Fibroblast of mammary gland (primary cell): ENCODE measurements at places on chromosomes 4 and X.

DNA sequence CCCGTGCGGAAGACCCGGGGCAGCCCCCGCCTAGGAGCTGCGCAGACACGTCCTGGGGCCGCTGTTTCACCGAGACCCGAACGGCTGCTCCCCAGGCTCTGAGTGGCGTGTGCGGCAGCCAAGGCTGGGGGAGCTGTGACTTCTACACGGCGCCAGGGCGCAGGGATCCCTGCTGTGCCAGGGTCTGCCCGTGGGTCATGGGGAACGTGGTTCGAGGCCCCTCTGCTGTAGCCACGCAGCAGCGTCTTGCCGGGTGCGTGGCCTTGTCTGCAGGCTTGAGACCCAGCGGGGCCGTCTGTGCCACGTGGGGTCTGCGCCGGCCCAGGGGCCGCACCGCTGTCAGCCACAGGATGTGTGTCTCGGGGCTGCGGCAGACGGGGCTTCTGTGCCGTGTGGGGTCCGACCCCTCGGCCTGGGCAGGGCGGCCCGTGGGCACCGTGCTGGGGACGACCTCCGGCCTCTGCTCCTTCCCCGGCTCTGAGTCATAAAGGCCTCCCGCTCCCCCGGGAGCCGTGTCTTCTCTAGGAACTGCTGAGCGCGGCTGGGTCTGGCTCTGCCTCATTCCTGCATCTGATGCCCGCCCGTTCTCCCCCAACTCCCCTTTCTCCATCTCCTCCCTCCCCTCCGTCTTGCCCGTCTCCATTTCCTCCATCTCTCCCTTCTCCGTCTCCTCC lies 12.7 kb upstream of the GTPBP6 start:
- DNase-seq, result peak; percentile 49

GRCh38 chr4:2459589-2460349 lies 9.1 kb upstream of the RNF4 start:
- no peak for DNase-seq

GRCh38 chrX:153688911-153689590 lies 1.3 kb downstream of the SLC6A8 start:
- no peak for DNase-seq

DNA sequence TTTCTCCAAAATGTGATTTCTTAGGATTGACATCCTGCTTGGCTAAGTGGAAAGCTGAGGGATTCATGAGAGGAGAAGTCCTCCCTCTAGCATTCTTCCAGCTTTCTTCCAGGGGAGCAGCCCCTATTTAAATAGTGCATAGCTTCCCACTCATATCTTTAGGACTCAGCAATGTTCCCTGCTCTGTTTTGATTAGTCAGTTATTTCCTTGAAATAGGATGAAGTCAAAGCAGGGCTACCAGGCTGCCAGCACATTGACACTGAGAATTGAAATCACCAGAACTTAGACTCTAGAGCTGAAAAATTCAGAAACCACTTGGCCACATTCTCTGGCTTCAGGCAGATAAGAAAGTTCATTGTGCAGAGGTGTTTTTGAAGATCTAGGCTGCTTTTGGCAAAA lies 74.7 kb upstream of the SMAD1 start:
- no peak for DNase-seq

DNA sequence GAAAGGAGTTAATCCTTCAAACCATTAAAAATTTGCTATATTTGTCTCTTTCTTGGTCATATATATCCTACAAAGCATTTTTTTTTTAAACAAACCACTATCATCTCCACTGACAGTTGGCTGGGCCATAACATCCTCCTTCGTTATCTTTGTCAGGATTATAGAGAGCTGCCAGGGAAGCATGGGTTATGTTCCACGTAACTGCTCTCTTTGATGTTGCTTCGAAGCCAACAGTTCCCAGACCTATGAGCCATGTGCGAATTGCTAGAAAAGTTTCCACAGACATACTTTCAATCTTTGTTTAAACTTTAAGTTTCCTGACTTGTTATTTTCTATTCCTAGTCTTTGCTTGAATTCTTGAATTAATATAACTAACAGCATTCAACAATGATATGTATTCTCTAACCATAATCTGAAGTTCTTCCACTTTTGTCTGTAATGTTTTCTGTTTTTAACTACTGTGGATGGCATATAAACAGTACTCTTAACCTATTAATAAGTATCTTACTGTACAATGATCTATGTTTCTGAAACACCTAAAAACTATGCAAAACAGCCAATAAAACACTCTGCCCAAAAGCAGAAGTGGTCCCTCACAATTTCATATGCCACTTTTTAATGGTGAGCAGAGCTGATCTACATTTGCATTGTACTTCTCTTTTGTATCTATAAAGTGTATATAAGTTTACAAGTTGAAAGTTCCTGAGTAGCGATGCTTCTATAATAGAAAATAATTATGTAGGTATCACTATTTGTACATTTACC lies 37.9 kb downstream of the EREG start:
- DNase-seq, result no peak

GRCh38 chrX:39755143-39756032 lies 342.4 kb downstream of the BCOR start:
- DNase-seq, result peak; percentile 95

GRCh38 chrX:2583194-2584162 lies 82.7 kb upstream of the DHRSX start:
- no peak for DNase-seq

DNA sequence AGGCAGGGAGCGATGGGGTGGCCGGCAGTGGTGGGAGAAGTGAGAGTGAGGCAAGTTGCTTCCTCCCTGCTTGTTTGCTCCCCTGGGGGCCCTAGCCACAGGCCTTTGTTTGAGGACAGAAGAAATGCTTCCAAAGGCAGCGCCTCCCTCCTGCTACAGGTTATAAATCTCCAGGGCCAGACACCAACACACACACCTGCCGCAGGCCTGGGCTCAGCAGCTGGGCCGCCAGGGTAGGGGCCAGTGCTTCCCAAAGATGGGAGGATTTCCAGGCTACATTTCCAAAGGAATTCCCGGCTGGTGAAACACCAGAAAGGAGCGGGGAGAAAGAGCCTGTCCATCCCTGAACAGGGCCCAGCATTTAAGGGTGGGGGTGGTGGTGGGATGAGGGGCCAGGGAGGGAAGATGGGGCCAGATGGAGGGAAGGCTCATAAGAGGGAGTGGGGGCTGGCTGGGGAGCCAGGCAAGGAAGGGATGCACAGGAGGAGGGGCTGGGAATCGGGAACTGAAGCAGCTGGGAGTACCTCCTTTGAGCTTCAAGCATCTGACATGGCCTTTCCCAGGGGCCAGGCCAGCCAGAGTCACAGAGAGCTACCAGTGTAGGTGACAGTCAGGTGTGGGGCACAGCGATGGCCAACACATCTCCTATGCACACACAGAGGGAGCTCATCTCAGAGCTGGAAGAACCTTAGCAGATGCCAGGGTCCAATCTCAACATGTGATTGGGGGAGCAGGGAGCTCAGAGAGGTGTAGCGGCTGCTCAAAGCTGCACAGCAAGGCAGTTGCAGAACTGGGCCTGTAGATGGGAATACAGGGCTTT lies 143.9 kb downstream of the PJA1 start:
- no peak for DNase-seq

GRCh38 chr4:76699751-76700310 lies 198.1 kb downstream of the SOWAHB start:
- no peak for DNase-seq

GRCh38 chrX:88284844-88285243 lies 462.2 kb upstream of the CPXCR1 start:
- DNase-seq, result no peak

GRCh38 chr4:156957556-156957955 lies 14.0 kb downstream of the PDGFC start:
- DNase-seq, result no peak

DNA sequence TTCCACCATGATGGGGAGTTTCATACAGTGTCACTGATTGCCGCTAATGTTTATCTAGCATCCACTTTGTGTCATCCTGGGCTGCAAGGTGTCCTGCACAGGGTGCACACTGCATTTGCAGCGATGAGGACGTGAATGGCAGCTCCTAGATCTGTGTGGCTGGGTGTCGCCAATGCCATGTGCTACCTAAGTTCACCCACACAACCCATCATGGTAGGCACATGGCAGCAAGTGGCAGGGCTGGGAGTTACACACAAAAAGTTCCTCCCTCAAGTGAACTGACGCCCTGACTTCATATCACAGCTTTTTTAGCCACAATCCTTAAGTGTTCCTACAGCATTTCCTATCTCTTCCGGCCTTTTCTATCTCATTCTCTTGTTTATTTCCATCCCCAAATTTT lies 45.9 kb upstream of the SPRY1 start:
- no peak for DNase-seq

- DNase-seq, result peak; percentile 95
Observed at GRCh38 chr4:150501009-150501727, 80.8 kb upstream of the MAB21L2 start.

GRCh38 chr4:93065790-93066189 lies 762.0 kb downstream of the GRID2 start:
- DNase-seq, result no peak

DNA sequence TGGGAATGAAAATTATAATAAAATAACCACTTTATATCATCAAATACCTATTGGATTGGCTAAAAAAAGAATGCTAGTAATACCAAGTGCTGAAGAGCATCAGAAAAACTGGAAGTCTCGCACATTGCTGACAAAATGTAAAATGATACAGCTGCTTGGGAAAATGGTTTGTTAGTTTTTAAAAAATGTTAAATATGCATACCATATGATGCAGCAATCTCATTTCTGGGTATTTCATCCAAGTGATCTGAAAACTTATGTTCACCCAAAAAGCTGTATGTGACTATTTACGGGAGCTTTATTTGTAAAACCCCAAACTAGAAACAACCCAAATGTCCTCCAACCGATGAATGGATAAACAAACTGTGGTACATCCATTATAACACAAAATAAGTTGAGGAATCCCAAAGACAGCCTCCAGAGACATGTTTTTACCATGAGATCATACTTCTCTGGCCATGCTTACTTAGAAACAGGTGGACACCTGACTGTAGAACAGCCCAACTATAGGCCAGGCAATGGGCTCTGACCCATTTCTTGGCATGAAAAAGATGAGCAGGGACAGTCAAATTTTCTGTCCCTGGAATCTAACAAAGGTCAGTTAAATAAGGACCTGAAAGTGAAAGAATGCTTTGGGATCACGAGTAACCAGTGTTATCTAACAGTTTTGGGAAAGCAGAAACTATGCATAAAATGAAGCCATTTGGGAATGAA lies 47.5 kb upstream of the FAM120C start:
- no peak for DNase-seq

DNA sequence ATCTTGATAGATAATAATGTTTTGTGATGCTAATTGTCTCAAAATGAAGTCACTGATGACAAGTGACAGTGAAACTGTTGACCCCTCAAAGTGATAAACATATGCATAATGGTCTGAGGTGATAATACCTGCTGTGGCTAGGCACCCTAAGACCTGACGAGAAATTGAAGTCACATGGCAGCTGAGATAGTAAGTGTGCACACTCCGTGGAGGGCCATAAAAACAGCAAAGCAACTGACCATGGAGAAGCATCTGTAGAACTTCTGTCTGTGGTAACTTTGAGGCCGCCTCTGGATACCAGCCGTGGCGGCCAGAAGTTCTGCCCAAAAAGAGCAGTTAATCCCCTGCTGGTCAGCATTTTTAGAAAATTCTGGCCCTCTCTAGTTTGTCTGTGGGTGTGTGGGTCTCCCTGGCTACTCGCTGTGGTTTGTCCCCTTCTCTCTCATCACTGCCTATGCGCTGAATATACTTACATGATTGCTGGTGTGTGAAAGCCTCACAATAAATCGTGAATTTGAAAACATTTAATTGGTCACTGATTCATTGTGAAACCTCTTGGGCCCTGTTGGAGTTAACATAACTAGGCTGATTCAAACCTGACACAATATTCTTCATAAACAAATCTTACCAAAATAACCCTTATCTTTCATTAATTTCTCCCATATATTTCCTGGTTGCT lies 50.6 kb downstream of the CCDC149 start:
- DNase-seq, result no peak

- DNase-seq, result peak; percentile 79
Observed at GRCh38 chr4:8215001-8215427, 15.9 kb downstream of the SH3TC1 start.

GRCh38 chrX:30283456-30284200 lies 25.6 kb downstream of the NR0B1 start:
- peak; percentile 95 for DNase-seq
